CD4-positive, alpha-beta T cell treated with Interleukin-10 for 1 hour (primary cell): ENCODE measurements at places on chromosomes 12 and 14.

- no peak for DNase-seq
Measured at GRCh38 chr14:96181186-96182056, 23.2 kb upstream of the BDKRB2 start.

- DNase-seq, result peak; percentile 16
Measured at GRCh38 chr14:80136358-80136757, 74.9 kb downstream of the DIO2 start.

DNA sequence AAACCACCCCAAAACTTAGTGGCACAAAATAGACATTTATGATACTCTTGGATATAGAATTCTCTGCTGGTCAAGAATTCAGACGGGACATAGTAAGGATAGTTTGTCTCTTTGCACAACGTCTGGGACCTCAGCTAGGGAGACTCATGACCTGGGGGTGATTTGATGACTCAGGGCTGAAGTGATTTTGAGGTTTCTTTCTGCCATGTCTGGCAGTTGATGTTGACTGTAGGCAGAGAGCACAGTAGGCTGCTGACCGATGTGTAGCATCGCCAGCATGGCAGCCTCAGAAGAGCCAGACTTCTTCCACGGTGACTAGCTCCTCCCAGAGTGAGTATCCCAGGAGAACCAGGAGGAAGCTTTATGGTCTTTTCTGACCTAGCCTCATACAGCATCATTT is 88.9 kb upstream of the FRMD6 start:
- no peak for DNase-seq

- DNase-seq, result no peak
Measured at GRCh38 chr12:6863586-6864321, 3.6 kb upstream of the TPI1 start.

- DNase-seq, result peak; percentile 60
Measured at GRCh38 chr12:47408171-47408871, 297.5 kb downstream of the RPAP3 start.

DNA sequence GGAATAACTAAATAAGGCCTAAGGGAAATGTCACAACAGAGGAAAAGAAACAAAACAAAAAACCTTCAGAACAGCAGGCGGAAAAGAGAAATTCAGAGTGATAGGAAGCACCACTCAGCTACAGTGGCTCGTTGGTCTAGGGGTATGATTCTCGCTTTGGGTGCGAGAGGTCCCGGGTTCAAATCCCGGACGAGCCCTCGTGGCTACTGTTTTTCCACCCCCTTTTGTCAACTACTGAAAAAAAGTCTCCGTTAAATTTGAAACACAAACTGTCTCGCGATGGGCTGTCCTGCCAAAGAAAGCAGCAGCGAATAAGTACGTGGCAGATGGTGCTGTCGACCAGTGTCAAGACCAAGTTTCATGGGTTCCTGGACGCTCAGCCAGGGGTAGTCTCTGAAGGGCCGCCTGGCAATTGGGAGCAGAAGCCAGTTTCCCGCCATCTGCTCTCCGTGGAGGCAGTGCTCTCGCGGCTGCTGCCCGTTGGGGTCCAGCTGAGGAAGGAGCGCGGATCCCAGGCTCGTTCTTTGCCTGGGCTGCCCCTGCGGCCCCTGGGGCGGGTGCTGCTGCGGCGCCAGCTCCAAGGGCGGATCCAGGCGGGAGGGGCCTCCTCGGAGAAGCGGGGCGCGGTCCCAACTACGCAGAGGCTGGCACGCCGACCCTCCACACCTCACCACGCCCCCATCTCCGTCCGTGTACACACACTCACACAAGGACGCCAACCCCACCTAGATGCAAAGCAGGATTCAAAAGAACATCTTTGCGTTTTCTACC is at the start of gene RNASE4:
TSS of gene RNASE4 (plus strand) at position 670 of the 771 bp plus-strand sequence. CDS start 14,812 bp downstream, outside the sequence.
- peak; percentile 91 for DNase-seq

GRCh38 chr14:49962621-49963020 is 69.7 kb downstream of the ARF6 start:
- DNase-seq, result no peak

DNA sequence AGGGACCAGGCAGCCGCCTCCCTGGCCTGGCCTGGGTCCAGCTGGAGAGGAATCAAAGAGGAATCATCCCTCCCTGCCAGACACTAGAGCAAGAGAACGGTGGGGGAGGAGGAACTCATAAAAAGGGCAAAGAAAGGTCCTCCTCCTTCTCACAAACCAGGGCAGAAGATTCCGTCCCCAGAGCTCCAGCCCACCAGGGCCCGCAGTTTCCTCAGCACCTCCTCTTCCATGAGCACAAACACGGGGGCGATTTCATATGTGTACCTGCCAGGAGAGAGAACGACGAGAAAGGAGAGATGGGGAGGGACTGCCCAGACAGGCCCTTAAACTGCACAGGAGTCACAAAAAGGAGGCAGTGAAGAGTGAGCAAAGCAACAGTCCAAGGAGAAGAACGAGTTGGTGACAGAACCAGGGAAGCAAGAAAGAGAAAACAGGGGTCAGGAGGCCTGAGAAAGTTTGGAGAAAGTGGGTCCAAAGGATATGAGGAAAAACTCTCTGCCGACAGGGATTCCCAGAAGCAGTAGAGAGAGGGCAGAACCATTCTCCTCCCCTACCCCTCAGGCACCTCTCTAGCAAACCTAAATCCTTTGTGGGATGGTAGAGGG is 8.7 kb upstream of the ZNF740 start:
- DNase-seq, result no peak
